ENCODE measurements at places on chromosomes 12 and 14. TPM values are rescaled to one million over a fixed set of nuclear protein-coding genes. Genes with fewer than 3 reads are reported as not detected.
A peak's percentile ranks its signal among the peaks of the same experiment; 100 is the strongest.

DNA sequence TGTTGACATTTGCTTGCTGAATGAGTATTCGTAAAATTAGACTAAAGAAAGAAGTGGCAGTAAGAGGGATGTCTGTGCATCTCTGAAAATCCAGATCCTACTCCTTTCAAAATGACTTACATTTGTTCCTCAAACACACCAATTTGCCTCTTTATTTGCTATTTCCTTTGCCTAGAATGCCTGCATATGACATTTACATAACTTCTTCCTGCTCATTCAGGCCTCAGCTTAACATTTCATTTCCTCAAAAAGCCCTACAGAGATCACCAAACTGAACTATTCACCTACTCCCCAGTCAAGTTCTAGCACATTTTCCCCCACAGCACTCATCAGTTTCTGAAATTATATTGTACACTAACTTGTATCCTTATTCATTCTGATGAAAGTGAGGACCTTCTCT lies 907.2 kb downstream of the LRFN5 start:
- DNase-seq: no peak

DNA sequence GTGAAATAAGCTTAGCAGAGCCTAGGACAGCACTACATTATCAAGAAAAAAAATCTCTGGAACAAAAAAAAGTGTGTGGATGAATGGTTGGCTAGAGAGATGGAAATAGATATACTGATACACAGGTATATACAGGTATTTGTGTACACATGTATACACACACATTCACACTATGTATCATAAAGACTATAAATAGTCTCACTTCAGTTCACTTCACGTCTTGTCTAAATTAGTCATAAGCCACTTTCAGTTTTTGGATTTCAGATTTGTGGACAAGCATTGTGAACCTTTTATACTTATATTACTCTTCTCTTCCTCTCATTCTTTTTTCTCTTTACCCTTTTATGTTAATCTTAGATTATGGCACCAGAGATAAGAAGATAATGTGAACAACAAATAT lies 41.8 kb upstream of the SLC6A15 start:
- DNase-seq: no peak

DNA sequence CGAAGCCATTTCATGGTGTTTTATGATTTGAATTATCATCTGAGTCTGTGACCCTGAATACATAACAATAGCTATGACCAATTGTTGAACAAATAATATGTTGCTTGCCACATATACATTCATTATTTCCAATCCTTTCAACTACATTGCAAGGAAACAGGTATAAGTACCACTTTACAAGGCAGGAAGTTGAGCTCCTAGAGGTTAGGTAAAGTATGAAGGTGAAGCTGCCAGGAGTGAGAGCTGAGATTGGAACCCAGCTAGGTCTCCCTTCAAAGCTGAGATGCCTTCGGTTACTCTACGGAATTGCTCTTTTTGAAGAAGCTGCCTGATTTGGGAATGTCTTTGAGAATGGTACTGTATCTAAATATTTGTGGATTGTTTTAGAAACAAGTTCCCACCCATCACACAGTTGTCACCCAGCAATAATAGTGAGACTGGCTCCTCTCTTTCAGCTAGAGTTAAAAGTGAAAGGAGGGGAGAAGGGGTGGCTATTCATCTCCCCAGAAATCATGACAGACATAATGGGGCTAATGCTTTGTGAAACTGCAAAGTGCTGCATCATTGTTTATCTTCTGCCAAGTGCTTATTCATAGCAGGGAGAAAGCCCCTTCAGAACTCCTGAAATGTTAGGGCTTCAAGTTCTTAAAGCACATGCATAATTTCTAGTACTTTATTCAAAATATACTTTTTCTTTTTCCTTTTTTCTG lies 75.9 kb upstream of the AMIGO2 start:
- DNase-seq: no peak

DNA sequence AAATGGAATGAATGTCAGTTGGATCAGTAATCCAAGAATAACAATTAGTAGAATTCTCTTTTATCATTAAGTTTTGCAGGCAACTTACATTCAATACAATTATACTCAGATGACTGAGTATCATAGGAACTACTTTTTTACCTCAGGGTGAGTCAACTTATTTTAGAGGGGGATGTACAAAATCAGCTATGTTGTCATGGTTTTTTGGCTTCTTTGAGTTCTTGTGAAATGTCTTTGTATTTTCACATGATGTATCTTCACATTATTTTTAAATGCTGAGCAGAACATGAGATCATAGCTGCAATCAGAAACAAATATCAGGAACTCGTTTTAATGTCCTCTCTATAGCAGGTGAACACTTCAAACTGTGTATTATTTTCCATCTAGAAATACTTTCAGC lies 65.3 kb upstream of the PTPRR start:
- DNase-seq: no peak

GRCh38 chr14:96797582-96798349 lies 584 bp downstream of the VRK1 start:
- DNase-seq: peak; percentile 87

- no peak for DNase-seq
Observed at GRCh38 chr14:36511981-36512584, 7.9 kb downstream of the NKX2-1 start.

DNA sequence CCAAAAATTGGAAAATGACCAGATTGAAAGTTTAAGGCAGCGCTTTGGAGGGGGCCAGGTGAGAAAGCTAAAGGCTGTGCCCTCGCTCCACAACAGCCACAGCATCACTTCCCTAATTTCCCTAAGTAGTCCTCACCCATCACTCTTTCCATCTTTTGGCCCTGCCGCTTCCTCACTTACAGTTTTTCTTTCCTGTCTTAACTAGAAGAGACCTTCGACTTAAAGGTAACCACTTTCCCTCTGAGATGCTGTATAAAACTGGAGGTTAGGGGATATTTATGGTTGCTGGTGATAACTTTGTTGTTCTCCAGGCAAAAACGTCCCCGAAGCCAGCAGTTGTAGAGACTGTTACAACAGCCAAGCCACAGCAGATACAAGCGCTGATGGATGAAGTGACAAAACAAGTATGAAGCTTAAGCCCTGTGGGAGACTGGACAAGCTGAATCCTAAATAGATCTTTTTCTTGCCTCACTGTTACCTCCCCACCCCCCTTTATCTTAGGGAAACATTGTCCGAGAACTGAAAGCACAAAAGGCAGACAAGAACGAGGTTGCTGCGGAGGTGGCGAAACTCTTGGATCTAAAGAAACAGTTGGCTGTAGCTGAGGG lies 4.3 kb downstream of the DDIT3 start:
- DNase-seq: no peak

DNA sequence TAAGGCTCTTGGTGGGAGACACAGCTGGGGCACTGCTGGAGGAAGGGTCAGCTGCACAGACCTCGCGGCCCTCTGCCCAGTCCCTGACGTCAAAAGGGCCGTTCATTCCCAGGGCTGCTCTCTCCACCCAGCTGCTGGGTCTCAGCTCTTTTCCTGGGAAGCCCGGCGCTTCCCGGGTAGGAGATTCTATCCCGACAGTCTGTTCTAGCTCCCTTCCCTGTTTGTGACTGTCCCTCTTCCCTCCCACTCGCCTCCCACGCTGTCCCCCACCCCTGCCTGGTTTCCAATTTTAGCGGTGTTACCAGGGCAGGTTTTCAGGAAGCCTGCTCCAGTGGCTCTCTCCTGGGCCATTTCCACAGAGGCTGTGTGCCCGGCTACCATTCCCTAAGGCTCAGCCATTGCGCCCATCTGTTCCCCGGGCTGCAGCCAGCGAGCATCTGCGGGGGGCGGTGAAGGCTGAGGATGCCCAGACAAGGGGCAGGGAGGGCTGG lies 186.6 kb downstream of the CACNA1C start:
- DNase-seq: no peak

- no peak for DNase-seq
Observed at GRCh38 chr12:6653342-6653741, 6.1 kb upstream of the ACRBP start.

DNA sequence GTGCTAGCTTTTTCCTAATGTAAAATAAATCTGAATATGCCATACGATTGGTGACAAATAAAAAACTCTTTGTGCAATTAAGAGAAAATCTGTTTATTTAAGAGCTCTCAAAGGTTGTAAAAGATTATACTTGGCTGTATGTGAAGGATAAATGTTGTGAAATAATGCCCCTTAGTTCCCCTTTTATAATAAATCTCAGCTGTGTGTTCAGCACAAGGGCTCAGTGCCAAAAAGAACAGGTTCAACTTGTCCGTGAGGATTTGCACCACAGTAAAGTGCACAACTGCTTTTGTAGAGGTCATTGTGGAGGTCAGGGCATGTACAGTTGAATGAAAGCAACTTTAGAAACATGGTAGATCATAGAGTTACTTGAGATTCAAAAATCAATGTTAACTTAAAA lies 118.6 kb downstream of the TRMT5 start:
- DNase-seq: no peak

DNA sequence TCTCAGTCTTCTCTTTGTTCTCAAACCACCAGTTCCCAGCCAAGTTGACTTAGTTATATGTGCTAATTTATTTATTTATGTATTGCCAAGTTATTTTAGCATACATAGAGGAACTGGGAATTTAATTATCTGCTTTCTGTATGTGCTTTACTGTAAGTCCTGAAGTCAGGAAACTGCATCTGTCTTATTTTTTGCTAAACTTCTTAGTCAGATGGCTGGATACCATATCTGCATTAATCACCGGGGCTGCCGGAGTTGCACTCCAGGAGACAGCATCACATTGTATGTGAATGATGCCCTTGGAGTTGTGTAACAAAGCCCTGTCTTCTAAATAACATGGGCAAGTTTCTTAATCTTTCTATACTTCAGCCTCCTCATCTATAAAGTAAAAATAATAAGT lies 96.2 kb downstream of the MON2 start:
- DNase-seq: no peak

DNA sequence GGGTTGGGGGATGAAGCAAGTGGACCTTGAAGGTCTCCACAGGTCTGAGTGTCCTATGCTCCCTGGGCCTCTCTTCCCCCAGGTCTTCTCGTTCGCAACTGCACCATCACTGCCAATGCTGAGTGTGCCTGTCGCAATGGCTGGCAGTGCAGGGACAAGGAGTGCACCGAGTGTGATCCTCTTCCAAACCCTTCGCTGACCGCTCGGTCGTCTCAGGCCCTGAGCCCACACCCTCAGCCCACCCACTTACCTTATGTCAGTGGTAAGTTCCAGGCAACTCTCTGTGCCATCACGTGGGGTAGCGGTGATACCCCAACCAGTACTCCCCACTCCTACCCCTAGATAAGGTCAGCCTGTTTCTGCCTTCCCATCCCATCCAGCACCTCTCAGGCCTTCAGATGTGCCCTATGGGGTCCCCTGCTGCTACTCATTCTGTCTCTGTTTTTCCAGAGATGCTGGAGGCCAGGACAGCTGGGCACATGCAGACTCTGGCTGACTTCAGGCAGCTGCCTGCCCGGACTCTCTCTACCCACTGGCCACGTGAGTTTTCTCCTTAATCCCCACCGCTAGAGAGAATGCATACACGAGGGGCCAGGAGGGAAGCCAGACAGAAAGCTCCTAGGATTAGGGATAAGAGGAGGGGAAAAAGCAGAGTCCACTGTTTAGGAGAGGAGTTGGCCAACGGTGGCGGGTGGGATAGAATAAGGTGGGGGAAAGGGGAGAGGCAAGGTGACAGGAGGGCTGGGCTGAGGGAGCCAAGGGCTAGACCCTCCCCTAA lies 1.6 kb upstream of the TAPBPL start:
- no peak for DNase-seq

DNA sequence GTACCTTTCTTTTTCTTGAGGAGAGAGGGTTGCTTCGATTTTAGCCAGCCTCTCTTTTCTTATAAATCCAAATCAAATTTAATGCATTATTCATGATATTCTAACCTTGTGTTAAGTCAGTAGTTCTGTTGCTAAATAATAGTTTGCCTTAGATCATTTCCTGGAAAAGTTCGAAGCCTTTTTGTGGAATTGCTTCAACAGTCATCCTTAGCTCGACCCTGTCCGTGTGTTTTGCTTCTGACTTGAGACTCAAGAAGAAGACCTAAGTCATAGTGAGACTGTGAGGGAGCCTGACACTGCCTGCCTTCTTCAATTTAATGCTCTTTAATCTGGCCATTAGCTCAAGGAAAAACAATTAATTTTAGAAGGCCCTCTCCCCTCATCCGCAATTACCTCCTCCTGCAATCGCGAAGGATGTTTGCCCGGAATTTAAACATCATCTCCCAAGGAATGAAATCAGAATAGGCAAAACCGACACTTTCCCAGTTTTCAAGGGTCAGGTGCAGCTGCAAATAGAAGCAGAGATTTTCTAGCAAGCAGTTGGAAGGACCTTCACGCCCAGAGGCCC lies 453 bp upstream of the SLC4A8 start:
- no peak for DNase-seq

- no peak for DNase-seq
Observed at GRCh38 chr14:101128478-101129321, 225.2 kb upstream of the RTL1 start.

- DNase-seq: no peak
Observed at GRCh38 chr14:104322531-104323366, 184.4 kb downstream of the KIF26A start.

GRCh38 chr14:101571004-101571403 lies 9.7 kb downstream of the DIO3 start:
- DNase-seq: no peak

DNA sequence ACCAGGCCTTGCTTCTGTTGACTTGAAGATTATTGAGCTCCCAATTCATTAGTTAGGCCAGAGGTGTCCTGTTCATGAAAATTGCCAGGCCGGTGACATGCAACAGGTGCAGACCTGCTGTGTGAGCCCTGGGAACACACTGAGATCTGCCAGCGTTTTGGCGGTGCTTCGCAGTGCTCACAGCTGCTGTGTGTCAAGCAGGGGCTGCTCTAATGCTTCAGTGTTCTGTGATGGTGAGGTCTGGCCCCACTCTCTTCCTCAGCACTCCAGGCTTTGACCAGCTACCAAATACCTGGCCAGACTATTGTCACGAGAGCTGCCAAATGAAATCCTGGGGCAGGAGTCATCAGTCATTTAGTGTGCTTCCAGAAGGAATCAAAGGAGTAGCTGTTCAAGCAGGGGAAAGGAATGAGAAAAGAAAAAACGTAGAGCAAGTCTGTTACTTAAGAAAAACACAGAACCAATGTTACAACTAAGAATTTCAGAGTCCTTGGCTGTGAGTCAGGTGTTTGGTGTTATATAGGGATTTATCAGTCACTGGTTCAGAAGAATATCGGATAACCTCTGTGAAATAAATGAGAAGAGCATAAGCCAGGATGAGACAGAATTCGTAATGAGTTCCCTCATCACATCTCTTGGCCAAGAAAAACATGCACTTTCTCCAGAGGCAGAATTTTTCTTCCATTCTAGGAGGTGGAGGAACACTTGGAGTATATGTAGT lies 150.8 kb downstream of the FBXL14 start:
- no peak for DNase-seq

- no peak for DNase-seq
Observed at GRCh38 chr12:86551146-86551571, 295.0 kb upstream of the MGAT4C start.

Gene NGDN
- 79.2 TPM for total RNA-seq

Gene CEBPE
- total RNA-seq: 0.35 TPM

Gene HOXC11
- total RNA-seq: not detected

Gene SDSL
- total RNA-seq: 0.61 TPM

Gene SLC35F4
- not detected for total RNA-seq

Data from activated CD4-positive, alpha-beta T cell treated with anti-CD3 and anti-CD28 coated beads, Interleukin-2, amount 10 ng/mL, durations not matched to agents 24 days and 14 days (primary cell).